ENCODE measurements at places on chromosomes 3 and 15.

GRCh38 chr3:158381262-158381868 is 189.6 kb upstream of the MLF1 start:
- DNase-seq: no peak

- no peak for DNase-seq
Observed at GRCh38 chr15:92869263-92869940, 30.7 kb upstream of the CHD2 start.

DNA sequence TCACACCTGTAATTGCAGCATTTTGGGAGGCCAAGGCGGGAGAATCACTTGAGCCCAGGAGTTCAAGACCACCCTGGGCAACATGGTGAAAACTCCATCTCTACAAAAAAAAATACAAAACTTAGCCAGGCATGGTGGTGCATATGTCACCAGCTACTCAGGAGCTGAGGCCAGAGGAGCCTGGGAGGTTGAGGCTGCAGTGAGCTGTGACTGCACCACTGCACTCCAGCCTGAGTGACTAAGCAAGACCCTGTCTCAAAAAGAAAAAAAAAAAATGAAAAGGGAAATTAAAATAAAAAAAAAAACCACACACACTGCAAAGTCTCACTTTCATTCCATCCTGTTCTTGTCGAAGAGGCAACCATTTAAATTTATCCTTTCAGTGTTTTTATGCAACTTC is 100.8 kb upstream of the PIAS1 start:
- DNase-seq: no peak

GRCh38 chr15:81092559-81092902 is 41.5 kb upstream of the CFAP161 start:
- no peak for DNase-seq

- DNase-seq: no peak
Observed at GRCh38 chr15:74390647-74391288, 23.3 kb upstream of the CYP11A1 start.

GRCh38 chr3:131995891-131996290 is 38.9 kb downstream of the CPNE4 start:
- DNase-seq: no peak

DNA sequence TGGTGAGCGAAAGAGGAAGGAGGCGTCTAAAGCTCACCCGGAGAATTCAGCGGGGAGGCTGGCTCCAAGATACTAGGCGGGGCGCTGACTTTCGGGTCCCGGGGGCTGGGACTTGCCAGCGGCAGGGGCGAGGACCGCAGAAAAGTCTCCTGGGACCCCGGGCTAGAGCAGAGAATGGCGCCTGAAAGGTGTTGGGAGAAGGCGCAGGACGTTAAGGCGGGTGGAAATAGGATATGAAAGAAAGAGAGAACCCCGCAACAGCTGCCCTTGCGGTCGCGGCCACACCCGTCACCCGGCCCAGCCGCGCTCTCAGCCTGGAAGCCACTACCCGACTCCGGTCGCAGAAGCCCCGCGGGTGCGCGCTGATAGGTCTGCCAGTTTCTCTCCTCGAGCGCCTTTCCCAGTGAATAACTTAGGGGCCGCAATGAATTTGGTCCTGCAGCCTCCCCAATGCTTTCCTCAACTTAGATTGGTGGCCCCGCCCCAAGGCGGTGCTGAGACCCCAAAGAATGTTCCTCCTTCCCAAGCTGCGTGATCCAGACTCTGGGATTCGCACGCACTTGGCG is 604 bp downstream of the LTK start:
- no peak for DNase-seq

- no peak for DNase-seq
Observed at GRCh38 chr3:57682284-57682683, 10.6 kb downstream of the DENND6A start.
